HT1080 (cell line): ENCODE measurements at places on chromosomes 16 and 17. TPM values are rescaled to one million over a fixed set of nuclear protein-coding genes. Genes with fewer than 3 reads are reported as not detected.
A peak's percentile ranks its signal among the peaks of the same experiment; 100 is the strongest.

Gene ESRP2
- total RNA-seq: 0.29 and 0.30 TPM in 2 replicates

Gene WRAP53
- 25.2 and 29.2 TPM in 2 replicates for total RNA-seq

Gene HAS3
- 3.4 and 4.1 TPM in 2 replicates for total RNA-seq

Gene CCL13
- not detected in 2 replicates for total RNA-seq

Gene ASPSCR1
- 41.2 and 49.3 TPM in 2 replicates for total RNA-seq

Gene CEP131
- 10.4 and 11.3 TPM in 2 replicates for total RNA-seq

Gene INCA1
- total RNA-seq: 0.08 TPM in 1 of 2 replicates, not detected in the other

Gene PLXDC1
- 0.13 TPM in 1 of 2 replicates, not detected in the other for total RNA-seq

DNA sequence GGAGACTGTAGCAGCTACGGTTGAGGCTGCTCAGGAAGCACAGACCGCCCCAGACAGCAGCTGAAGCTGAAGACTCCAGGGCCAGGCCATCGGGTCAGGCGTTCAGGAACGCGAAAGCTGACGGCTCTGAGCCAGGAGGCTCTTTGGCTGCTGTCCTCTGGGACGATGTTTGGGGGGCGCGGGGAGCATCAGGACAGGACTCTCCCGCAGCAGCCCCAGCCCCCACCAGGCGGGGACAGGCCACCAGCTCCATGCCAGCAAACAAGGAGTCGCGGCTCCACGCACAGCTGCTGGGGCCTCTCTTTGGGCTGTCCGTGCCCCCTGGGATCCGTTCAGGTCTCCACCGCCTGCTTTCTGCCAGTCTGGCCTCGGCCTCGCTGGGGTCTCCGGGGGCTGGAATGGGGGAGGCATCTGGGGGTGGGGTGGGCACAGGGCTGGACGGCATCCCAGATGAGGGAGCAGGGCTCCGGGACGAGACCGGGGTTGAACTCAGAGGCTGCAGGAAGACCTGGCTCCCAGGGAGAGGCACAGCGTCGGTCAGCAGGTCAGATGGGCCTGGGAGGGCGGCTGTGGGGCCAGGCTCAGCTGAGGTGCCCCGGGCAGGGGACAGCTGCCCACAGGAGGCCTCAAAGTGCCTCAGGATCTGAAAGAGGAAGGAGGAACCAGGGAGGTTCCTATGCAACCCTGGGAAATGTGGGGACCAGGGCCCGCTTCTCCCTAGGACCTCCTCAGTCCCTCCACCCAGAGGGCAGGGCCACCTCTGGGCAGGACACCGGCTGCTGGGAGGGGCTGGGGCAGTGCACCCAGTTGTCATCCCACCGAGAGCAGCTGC is 6.3 kb upstream of the CEP131 start:
- DNase-seq: no peak

- DNase-seq: no peak
These were observed 394.1 kb upstream of the TNRC6C start for GRCh38 chr17:77564278-77564920.

DNA sequence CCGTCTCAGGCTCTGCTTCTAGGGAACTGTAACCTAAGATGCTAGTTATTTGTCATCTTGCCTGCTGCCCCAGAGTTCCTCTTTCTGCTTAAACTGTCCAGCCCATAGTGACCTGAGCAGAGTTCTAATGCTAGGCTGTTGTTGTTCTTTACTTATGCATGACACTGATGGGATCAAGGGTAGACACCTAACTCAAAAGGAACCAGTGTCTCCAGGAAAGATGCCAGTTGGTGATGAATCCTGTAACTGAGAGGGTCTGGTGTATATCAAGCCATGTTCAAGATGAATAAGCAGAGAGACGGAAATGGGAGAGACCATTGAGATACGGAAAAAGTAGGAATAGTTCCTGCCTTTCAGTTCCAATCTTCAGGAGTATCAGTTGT is 13.7 kb downstream of the APOH start:
- no peak for DNase-seq

DNA sequence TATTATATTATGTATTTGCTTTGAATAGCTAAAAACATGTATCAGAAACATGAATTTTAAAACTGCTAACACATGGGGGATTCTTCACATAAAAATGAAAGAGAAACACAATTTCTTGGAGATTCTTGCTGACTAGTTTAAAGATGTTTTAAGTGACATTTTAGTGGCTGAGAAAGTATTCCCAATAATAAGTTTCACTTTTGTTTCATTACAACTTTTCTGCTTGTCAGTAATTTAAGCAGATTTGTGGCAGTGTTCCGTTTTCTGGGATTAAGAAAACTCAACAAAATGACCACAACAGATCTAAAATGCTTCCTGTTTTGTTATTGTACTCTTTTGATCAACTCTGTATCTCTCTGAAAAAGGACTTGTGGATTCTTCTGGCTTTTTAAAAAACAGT is 75.9 kb downstream of the NLK start:
- no peak for DNase-seq

DNA sequence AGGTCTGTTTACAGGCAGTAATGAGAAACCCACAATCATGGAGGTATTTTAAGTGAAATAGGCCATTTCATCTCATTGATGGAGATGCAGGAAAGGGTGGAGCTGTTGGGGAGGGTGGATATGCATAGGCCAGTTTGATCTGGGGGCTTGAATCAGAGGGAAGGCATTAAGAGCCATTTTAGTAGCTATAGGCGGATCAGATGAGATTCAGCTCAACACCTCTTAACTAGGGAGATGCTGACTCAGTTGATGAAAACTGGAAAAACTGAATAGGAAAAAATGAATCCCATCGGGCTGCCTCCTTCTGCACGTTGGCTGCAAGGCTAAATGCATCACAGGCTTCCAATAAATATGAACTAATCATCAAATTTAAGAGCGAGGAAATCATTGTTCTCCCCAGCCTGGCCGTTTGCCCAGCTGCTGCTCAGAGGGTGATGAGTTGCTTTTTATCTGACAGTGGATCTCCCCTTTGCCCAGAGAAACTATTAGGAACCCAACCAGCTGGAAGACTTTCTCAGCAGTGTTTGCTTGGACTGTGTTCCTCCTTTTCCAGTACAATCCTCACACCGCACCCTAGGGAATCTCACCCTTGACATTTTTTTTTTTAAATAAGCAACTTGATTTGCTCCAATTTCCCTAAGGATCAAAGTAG is 149.6 kb downstream of the SOX9 start:
- no peak for DNase-seq

GRCh38 chr17:52754838-52755237 is 596.3 kb upstream of the CA10 start:
- no peak for DNase-seq

DNA sequence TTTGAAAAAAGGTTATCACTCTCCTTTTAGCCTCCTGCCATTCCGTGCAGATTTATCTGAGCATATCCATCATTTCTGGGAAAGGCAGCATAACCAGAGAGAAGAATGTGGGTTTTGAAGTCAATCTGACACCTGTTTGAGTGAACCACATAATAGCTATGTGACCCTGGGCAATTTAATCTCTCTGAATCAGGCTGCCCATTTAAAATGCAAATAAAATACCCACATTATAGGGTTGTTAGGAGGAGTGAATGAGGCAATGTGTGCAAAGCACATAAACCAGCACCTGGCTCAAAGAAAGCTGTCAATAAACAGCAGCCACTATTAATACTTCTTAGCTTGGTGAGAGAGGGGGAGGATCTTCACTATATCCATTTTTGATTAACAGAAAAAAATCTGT is 88.0 kb downstream of the CACNG1 start:
- DNase-seq: no peak

- DNase-seq: no peak
These were observed 1.3 kb downstream of the CACNG4 start for GRCh38 chr17:66965801-66966262.

DNA sequence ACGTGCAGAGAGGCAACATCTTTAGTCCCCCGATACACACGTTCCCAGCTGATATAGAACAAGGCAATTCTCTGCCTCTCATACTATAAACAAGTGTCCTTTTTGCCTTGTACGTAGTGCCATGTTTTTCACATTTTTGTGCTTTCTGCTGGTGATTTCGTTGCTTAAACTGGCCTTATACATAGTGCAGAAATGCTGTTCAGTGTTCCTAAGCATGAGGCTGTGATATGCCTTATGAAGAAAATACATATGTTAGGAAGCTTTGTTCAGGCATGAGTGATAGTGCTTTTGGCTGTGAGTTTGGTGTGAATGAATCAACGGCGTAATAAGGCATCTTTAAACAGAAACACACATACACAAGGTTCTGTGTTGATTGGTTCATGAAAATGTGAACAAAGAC is 77.2 kb downstream of the KATNIP start:
- no peak for DNase-seq

- no peak for DNase-seq
These were observed 57.8 kb downstream of the FOXK2 start for GRCh38 chr17:82577300-82577699.

DNA sequence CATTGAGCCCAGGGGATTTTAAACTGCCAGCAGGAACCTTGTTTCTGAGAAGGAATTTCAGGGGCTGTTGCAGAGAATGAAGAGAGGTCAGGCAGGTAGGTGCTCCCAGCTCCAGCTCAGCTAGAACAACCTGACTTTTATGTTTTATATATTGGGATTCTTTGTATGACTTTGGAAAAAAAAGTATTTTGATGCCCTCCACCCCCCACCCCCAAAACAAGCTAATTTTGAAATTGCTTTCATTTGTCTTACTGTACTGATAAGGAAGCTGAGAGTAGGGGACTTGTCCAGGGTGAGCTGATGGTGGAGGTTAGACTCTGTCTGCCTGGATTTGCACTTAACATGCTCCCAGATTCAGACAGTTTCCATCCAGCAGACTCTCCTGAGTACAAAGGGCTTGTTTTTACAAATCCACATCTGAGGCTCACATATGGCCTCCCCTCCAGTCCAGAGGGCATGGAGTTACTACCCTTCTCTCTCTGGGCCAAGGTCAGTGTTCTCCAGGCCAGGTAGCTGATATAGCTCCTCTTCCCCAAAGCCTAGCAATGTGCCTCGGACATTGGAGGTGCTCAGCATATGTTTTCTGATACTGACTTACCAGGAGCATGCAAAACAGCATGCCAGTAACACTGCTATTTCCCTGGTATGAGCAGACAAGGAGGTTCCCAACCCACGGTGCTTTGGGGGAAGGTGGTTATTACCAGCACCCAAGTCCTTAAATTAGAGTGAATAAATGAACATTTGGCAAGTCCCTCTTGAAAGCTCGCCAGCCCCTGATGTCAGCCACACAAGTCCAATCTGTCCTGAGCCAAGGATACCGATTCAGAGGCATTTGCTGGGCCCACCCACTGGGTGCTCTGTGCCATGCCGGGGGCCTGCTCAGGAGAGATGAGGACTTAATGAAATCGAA is 11.3 kb downstream of the STX1B start:
- DNase-seq: no peak

GRCh38 chr17:8629371-8630226 is 926 bp downstream of the MYH10 start:
- DNase-seq: no peak

DNA sequence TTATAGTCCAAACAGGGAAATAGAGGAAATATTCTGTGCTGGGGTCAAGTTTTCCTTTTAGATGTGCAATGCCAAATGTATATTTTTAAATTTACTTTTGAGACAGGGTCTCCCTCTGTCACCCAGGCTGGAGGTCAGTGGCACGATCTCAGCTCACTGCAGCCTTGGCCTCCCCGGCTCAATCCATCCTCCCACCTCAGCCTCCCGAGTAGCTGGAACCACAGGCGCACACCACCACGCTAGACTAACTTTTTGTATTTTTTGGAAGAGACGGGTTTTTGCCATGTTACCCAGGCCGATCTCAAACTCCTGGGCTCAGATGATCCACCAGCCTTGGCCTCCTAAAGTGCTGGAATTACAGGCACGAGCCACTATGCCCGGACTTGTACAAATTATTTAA is 25.8 kb upstream of the MED13 start:
- DNase-seq: no peak

DNA sequence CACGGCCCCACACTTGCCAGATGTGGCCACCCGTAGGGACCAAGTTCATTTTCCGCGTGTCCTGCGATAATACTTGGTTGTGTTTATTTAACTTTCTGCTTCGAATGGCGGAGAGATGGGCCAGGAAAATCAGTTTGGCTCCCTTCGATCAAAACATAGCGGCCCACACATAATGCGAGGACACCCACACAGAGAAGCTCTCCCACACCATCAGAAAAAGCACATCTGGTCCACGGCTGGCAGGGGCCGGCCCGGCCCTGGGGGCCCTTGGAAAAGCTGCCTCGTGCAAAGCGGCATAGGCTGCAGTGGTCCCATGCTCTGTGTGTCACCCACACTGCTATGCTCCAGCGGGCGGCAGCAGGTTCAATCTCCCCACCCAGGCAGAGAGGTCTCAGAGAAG is 46.9 kb downstream of the ZNF423 start:
- DNase-seq: no peak

- DNase-seq: no peak
These were observed 1.3 kb downstream of the NAGS start for GRCh38 chr17:44005527-44006271.

GRCh38 chr17:8552577-8553320 is 77.8 kb downstream of the MYH10 start:
- peak; percentile 60 for DNase-seq

- no peak for DNase-seq
These were observed 65.1 kb downstream of the WSCD1 start for GRCh38 chr17:6135236-6135635.

DNA sequence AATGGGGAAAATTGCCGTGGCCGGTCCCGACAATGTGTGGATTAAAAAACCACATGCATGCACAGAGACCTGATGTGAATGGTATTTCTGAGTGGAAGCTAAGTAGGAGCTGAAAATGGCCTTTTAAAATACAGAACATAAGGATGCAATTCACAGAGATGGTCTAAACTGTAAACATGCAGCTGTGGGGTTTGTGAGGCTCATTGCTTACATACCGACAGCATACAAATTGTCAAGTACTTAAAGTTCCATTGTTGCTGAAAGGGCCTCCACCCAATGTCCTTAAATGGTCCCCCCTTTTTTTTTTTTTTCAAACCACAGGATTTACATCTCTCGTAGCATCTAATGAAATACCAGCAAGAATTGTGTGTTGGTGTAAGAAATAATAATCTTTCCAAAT is 523.2 kb downstream of the MAF start:
- no peak for DNase-seq

- DNase-seq: no peak
These were observed 82.1 kb downstream of the MSI2 start for GRCh38 chr17:57338257-57338914.

- peak; percentile 58 for DNase-seq
These were observed 7.8 kb upstream of the CHST6 start for GRCh38 chr16:75502916-75503605.
